ENCODE measurements at places on chromosomes 5 and 9.
A peak's percentile ranks its signal among the peaks of the same experiment; 100 is the strongest.

GRCh38 chr5:53364061-53364460 is 116.4 kb upstream of the FST start:
- H3K4me1 ChIP-seq: no peaks in the 10 kb centered on the region
- H3K27ac ChIP-seq: no peak overlapping the region
- no peaks in the 10 kb centered on the region for H3K36me3 ChIP-seq
- DNase-seq: no peak
- H3K27me3 ChIP-seq: no peaks in the 10 kb centered on the region

DNA sequence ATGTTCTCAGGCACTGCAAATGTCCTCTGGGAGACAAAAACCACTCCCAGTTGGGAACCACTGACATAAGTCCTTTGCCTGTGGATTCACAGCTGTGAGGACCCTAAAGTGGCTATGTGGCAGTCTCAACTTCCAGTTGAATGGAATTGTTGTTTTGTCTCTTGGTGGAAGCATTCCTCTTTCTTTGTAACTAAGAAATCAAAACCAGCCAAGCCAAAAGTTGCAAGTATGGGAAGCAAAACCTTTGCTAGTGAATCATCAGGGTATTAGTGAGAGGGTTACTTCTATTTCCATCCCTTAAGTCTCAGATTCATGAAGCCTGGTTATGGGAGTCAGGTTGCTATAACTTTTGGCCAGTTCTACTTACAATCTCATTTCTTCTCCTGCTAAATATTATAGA is 49.8 kb upstream of the RPS23 start:
- no peaks in the 10 kb centered on the region for H3K4me1 ChIP-seq
- no peak for DNase-seq

DNA sequence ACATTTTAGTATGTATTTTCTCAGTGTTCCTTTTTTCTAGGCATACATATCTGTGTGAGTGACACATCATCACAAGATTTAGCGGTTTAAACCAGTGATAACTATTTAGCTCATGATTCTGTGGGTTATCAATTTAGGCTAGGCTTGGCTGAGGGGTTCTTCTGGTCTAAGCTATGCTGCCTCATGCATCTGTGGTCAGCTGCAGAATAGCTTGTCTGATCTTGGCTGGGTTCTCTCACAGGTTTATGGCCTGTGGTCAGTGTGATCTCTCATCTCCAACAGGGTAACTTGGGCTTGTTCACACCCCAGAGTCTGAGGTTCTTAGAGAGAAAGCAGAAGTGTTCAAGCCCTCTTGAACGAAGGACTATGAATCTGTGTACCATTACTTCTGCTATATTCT is 363.3 kb downstream of the KDM4C start:
- no peaks in the 10 kb centered on the region for H3K27me3 ChIP-seq
- no peak for DNase-seq
- H3K36me3 ChIP-seq: peaks cover 20% of the 10 kb centered on the region
- peaks cover 20% of the 10 kb centered on the region for H3K4me1 ChIP-seq

DNA sequence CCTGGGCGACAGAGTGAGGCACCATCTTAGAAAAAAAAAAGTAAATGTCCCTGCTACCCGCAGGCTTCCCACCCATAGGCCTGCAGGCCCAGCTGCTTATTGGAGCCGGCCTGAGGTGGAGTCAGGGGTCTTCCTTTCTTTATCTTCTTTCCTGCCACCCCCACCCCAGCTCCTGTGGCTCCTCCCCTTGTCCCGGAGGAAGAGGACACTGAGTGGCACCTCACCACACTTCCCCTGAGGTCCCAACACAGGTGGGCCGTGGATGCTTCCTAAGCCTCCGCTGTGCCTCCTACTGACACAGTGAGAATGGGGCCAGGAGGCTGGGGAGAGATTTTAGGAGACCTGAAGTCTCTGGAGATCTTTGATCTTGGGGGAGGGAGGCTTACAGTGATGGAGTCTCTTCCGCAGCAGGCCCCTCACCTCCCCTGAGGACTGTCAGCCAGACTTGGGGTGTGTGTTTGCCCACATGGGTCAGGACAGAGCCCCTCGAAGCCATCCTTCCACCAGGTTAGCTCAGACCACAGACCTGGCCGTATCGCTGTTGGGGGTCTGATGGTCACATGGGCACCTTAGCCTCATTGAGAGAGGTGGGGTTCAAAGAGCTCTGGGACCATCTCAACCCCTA is 135.4 kb upstream of the IER5L start:
- H3K4me1 ChIP-seq: peaks cover 1% of the 10 kb centered on the region
- H3K27me3 ChIP-seq: peaks cover 7% of the 10 kb centered on the region
- DNase-seq: no peak

DNA sequence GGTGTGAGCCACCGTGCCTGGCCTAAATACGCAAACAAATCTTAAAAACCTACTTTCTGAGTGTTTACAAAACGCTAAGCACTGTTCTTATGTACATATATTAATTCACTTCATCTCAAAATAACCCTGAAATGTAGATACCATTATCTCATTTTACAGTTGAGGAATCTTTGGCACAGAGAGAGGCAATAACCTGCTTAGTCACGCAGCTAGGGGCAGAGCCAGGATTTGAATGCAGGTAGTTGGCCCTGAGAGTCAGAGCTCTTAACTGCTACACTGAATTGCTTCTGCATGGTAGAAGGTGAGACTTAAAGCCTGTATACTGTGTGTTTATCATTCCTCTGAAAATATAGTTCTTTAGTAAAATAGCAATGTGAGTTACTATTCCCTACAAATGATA is 21.9 kb downstream of the ARHGEF37 start:
- H3K4me1 ChIP-seq: peaks cover 18% of the 10 kb centered on the region
- no peak for DNase-seq
- H3K36me3 ChIP-seq: no peaks in the 10 kb centered on the region
- no peak overlapping the region for H3K27ac ChIP-seq
- H3K27me3 ChIP-seq: peaks cover 2% of the 10 kb centered on the region

- H3K4me1 ChIP-seq: no peaks in the 10 kb centered on the region
- H3K4me3 ChIP-seq: no peak overlapping the region
- DNase-seq: no peak
- H3K36me3 ChIP-seq: no peaks in the 10 kb centered on the region
- no peak overlapping the region for H3K27ac ChIP-seq
These were observed 422.2 kb downstream of the NR2F1-AS1 start for GRCh38 chr5:93158841-93159240.

DNA sequence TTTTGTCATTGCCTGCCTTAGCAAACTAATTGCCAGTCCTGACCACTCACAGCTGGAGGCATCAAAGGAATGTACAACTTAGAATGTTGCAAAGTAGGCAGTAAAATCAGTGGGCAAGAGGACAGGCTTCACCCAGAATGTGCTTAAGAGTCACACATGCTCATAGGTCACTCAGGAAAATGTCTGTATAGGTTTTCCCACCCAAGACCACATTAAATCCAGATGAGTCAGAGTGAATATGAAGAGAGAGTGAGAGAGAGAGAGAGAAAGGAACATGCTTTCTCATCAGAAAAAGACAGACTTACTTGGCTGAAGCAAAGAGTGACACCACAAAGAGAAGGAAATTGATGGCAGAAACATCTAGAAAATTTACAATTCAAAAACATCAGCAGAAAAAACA is 37.9 kb downstream of the PLEKHG4B start:
- H3K36me3 ChIP-seq: no peaks in the 10 kb centered on the region
- no peaks in the 10 kb centered on the region for H3K4me1 ChIP-seq
- no peak overlapping the region for H3K4me3 ChIP-seq
- H3K27me3 ChIP-seq: peaks cover 4% of the 10 kb centered on the region

DNA sequence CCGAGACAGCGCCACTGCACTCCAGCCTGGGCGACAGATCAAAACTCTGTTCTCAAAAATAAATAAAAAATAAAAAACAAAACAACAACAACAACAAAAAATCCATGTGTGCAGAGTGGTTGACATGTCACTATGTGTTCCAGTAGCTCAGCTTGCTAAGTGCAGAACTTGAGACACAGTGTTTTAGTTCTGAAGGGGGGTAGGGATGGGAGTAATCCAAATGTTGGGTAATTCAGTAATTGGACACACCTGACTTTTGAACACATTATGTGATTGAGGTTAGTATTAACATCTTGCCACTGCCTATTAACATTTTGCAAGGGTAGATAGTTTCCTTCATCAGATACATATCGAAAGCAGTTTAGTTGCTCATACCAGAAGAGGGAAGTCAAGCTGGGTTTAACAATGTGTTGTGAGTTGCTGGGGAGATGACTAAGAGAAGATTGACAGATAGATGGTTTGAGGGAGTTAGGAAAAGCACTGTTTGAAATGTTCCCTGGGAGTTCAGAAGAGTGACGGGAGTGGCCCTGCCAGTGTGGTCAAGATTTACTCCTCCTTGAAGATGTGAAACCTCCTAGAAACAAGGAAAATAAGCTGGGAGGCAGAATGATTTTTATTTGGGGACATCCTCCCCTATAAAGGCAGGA is 928 bp downstream of the HACD4 start:
- peak; percentile 36 for DNase-seq
- H3K27ac ChIP-seq: no peak overlapping the region
- peaks cover 31% of the 10 kb centered on the region for H3K36me3 ChIP-seq
- H3K4me1 ChIP-seq: peaks cover 12% of the 10 kb centered on the region

GRCh38 chr5:172834415-172835289 is 601 bp downstream of the ERGIC1 start:
- peak overlapping the region; percentile 79 for H3K4me3 ChIP-seq
- H3K4me1 ChIP-seq: peaks cover 23% of the 10 kb centered on the region
- peak overlapping the region; percentile 76 for H3K27ac ChIP-seq
- H3K27me3 ChIP-seq: no peaks in the 10 kb centered on the region
- DNase-seq: no peak

- no peaks in the 10 kb centered on the region for H3K4me1 ChIP-seq
- no peak overlapping the region for H3K27ac ChIP-seq
- no peaks in the 10 kb centered on the region for H3K36me3 ChIP-seq
- no peaks in the 10 kb centered on the region for H3K27me3 ChIP-seq
- H3K4me3 ChIP-seq: no peak overlapping the region
- DNase-seq: no peak
These were observed 142.9 kb downstream of the SLCO4C1 start for GRCh38 chr5:102153003-102153759.

DNA sequence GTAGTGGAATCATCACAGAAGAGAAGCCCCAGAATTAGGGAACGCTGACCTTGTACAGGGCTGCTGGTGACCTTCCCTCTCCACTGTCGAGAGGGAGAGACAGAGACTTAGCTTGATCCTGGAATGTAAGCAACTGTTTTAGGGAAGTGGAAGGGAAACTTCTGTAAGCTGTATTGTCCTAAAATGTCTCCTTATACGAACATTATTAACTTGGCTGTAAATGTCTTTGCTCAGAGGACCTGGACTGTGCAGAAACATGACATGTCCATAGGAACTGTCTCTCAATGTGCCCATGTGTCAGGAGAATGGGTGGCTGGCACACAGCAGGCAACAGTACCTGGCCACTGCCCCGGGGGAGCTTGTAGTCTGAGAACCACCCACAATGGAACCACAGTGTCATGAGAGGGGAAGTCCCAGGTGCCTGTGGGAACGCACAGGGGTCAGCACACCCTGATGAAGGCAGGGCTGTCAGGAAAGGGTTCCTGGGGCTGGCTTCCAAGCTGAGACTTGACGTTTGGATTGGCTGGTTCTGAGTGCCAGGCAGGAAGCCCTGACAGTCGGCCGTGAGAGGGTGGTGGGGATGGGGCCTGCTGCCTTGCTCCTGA is 34.0 kb downstream of the DAP start:
- peaks cover 4% of the 10 kb centered on the region for H3K36me3 ChIP-seq
- H3K27ac ChIP-seq: no peak overlapping the region
- H3K4me3 ChIP-seq: no peak overlapping the region

- H3K4me1 ChIP-seq: no peaks in the 10 kb centered on the region
- peaks cover 2% of the 10 kb centered on the region for H3K27me3 ChIP-seq
- no peak for DNase-seq
- no peaks in the 10 kb centered on the region for H3K36me3 ChIP-seq
These were observed 293.4 kb upstream of the ACTBL2 start for GRCh38 chr5:57776035-57776434.

DNA sequence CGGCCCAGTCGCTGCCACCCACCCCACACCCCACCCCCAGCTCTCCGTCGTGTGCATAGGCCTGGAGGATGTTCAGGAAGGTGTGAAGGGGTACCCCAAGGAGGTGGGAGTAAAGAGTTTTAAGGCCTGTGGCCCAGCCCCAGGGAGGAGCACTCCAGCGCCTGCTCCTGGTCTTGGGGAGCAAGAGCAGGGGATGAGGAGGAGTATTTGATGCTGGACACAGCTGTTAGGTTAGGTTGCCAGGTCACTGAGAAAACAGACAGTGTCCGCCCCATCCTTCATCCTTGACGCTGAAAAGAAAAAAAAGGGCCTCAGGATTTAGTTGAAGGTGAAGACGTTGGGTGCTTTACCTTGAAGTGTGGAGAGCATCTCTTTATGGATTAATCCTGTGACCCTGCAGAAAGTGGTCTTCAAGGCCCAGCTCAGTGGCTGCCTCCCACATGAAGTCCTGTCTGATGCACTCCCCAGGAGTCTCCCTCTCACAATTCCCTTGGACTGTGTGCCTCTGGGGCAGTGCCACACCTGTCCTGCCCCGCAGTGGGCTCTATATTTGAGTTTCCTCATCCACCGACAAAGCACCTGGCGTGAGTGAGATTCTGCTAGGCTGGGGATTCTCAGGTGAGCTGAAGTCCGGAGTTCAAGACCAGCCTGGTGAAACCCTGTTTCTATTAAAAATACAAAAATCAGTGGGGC is 101.8 kb downstream of the SPRY4 start:
- H3K27ac ChIP-seq: no peak overlapping the region
- H3K27me3 ChIP-seq: peaks cover 3% of the 10 kb centered on the region
- no peak for DNase-seq
- H3K4me3 ChIP-seq: no peak overlapping the region
- H3K4me1 ChIP-seq: peaks cover 22% of the 10 kb centered on the region

GRCh38 chr5:5826911-5827310 is 404.4 kb downstream of the ICE1 start:
- no peaks in the 10 kb centered on the region for H3K4me1 ChIP-seq
- H3K4me3 ChIP-seq: no peak overlapping the region
- peaks cover 3% of the 10 kb centered on the region for H3K27me3 ChIP-seq
- DNase-seq: no peak
- H3K27ac ChIP-seq: no peak overlapping the region

DNA sequence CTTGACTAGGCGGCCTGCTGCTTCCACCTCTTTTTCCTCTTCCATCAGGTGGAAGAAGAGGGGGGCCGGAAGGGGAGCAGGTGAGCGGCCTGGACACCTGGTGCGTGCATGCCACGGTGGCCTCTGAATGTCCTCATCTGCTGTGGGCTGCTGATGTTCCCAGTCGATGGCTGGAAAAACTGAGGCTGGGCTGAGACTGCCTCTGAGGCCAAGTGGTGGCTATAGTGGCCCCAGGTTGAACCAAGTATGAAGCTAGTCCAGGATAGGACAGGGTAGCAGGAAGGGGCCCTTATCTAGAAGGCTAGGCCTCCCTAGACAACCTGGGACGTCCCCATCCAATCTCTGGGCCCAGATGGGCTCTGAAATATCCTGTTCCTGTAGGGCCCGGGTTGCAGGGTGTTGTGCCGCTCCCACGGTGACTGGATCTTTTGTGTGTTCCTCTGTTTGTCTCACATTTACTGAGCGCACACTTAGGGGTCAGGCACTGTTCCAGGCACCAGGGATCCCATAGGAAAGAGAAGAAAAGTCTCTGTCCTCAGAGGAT is 753 bp upstream of the NR5A1 start:
- H3K27me3 ChIP-seq: peaks cover 23% of the 10 kb centered on the region
- no peak for DNase-seq
- peaks cover 2% of the 10 kb centered on the region for H3K36me3 ChIP-seq

Data from T-helper 2 cell treated with Interferon-gamma antibody and Interleukin-4, amounts not matched to agents 5 μg/mL and 100 μg/mL, for 36 hours (primary cell).